Stimulated activated naive CD8-positive, alpha-beta T cell treated with anti-CD3 and anti-CD28 coated beads, Interleukin-15, Interleukin-2, amounts not matched to agents 100 U/mL and 50 U/mL, for 24 hours (primary cell): ENCODE measurements at places on chromosomes 6 and 20.

GRCh38 chr20:32611286-32611685, 26.2 kb upstream of the NOL4L start:
- no peak for DNase-seq

- DNase-seq = no peak
These were observed 10.2 kb downstream of the NAPB start for GRCh38 chr20:23410916-23411695.

GRCh38 chr20:61934716-61935530, 130.8 kb downstream of the TAF4 start:
- DNase-seq = no peak

- no peak for DNase-seq
These were observed 138.7 kb upstream of the COL21A1 start for GRCh38 chr6:56385981-56386593.

DNA sequence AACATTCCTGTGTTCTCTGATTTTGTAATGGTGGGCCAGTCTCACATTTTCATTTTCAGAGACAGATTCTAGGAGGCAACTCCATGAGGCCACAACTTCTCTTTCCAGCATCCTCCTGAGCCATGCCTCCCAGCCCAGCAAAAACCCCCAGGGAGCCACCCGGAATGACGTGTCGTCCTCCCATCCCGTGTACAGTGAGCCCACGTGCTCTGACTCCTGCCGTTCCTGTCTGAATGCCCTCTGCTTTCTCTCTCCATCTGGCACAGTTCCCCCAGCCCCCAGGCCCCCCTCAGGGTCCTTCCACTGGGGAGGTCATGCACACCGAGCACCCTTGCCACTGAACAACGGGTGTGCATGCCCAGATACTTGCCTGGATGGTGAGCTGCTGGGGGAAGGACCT, 38.0 kb downstream of the C20orf203 start:
- no peak for DNase-seq

DNA sequence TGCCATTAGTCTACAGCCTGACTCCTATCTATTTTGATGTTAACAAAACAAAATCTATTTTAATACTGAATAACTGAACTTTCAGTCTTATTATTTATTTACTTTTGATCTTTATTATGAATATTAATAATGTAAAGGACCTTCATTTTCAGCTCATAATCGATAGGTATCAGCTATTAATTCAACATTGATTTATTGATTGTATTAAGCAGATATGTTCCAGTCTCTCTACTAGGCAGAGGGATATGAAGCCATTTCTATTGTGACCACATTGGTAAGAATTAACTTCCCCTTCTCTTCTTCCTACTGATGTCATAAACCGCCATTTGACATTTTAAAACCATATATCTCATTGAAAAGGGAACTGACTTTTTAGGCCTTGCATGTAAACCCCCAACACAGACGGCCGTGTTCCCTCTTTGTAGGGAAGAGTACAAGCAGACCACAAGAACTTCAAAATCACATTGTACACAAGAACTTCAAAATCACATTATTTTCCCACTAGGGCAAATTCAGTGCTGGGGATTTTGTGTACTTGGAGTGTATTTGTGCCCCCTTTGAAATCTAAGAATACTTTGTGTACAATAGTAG, 69.5 kb upstream of the FABP7 start:
- no peak for DNase-seq
